ENCODE measurements at places on chromosomes 6 and 20.
A peak's percentile ranks its signal among the peaks of the same experiment; 100 is the strongest.

DNA sequence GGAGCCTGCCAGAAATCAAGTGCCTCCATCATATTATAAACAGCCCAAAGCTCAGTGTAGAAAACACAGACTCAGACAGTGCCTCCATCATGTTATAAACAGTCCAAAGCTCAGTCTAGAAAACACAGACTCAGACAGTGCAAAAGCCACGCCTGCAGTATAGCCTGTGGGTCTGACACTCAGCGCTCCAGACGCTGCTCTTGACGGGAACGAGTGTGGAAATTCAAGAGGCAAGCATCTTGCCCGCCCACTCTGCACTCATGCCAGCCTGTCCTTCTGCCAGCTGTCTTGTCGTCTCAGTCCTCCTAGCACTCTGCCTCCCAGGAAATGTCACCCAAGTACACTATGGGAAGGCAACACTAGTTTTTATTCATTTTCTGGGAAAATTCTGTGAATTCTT is 274.2 kb upstream of the CDH4 start:
- DNase-seq = no peak

- DNase-seq = no peak
These were observed 49.4 kb upstream of the DACT2 start for GRCh38 chr6:168368936-168369335.

- DNase-seq = no peak
These were observed 236.6 kb upstream of the CHD6 start for GRCh38 chr20:41854765-41855164.

GRCh38 chr6:107331409-107332386 is 127.7 kb downstream of the PDSS2 start:
- DNase-seq = no peak

DNA sequence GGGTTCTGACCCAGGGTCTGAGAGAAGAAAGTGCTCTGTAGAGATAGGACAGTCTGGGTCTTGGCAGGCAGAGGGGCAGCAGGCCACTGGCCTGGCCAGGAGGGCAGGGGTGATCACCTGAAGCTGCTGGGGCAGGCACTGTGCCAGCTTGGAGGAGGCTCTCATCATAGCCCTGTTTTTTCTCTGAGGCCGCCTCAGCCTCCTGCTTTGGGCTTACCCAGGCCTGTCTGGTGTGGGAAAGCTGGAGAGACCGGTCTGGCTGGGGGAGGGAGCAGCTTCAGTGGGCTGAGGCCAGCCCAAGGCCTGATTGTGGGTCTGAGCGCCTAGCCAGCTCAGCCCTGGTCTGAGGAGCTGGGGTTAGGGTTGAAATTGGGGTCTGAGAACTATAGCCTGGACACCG is 3.9 kb downstream of the LPIN3 start:
- DNase-seq = no peak

GRCh38 chr20:63009045-63009961 is 2.5 kb upstream of the BHLHE23 start:
- DNase-seq = no peak

DNA sequence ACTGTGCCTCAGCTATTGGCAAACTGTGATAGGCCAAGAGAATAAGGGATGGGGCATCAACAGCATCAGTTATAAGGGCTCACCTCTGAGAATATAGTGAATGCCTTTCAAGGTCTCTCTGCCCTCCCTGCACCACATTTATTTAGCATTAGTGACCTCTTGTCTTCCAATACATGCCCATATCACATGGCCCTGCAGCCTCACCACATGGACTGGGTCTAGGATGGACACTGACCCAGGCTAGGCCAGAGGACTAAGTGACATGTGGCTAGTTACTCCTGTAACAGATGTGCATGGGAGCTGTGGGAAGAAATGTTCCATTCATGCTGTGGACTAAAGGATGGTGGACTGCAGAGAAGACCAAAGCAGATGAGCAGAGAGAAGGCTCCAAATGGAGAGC is 3.2 kb upstream of the BTN2A2 start:
- no peak for DNase-seq

- DNase-seq = no peak
These were observed 143.4 kb upstream of the PHACTR1 start for GRCh38 chr6:12572896-12573827.

GRCh38 chr6:152636609-152637295 is 410 bp downstream of the SYNE1 start:
- DNase-seq = no peak

GRCh38 chr6:90035047-90035723 is 140.9 kb downstream of the GJA10 start:
- no peak for DNase-seq

- peak; percentile 82 for DNase-seq
These were observed 159.1 kb downstream of the TFAP2C start for GRCh38 chr20:56788041-56788670.

DNA sequence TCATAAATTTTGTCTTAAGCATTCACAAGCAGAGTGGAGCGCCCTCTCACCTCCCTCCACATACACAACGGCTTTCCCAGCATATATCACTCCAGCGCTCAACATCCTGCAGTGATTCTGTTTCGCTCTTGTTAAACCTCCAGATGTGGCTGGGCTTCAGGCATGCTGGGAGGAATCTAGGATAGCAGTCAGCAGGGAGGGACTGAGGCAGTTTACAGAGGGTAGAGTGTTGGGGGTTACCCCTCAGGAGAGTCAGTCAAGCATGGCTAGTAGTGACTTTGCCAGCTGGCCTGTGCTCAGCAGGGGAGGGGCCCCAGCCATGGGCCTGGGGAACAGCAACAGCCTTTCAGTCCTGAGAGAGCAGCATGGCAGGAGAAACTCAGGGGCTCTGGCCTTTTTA is 161.4 kb upstream of the FLRT3 start:
- DNase-seq = no peak

DNA sequence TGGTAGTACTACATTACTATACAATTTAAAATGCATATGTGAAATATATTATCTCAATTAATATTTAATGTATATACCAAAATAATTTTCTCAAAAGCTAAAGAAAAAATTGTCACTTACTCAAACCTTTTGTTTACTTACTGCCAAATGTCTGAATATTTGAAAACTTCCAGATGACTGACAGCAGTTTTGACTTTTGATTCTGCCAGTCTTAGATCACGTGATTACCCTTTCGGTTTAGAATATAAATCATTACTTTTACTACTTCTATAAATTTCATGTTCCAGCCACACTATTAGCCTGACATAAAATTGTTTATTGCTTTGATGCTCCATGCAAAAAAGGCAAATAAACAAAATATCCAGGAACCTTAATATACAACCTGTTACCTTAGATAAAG is 680.7 kb upstream of the ID4 start:
- DNase-seq = no peak

GRCh38 chr20:51391926-51392325 is 150.6 kb downstream of the NFATC2 start:
- DNase-seq = no peak

GRCh38 chr6:72712910-72713309 is 91.0 kb downstream of the KCNQ5 start:
- DNase-seq = peak; percentile 28

- no peak for DNase-seq
These were observed 117.8 kb upstream of the F13A1 start for GRCh38 chr6:6438286-6438685.

GRCh38 chr6:131787766-131788712 is 19.8 kb upstream of the ENPP1 start:
- DNase-seq = no peak

- no peak for DNase-seq
These were observed 37.2 kb upstream of the STXBP5 start for GRCh38 chr6:147166992-147167391.

GRCh38 chr6:151993364-151993763 is 185.9 kb downstream of the ESR1 start:
- DNase-seq = no peak

GRCh38 chr6:163956571-163957407 is 542.3 kb downstream of the QKI start:
- no peak for DNase-seq

DNA sequence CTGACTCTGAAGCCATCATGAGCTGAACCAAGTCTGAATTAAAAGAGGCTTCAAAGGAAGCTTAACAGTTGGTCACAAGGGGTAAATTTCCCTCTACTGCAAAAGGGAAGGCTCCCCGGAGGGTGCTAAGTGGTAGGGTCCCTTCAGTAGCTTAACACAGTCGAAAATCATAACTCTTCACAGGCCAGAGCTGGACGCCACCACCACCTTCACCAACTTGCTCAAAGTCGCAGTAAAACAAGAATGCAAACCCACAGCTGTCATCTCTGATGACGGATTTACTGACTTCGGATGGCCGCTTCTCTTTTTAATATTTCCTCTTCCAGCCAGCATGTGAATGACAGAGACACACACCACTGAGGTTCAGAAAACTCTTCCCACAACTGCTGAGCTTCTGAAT is 144.7 kb upstream of the FBXL4 start:
- DNase-seq = no peak

DNA sequence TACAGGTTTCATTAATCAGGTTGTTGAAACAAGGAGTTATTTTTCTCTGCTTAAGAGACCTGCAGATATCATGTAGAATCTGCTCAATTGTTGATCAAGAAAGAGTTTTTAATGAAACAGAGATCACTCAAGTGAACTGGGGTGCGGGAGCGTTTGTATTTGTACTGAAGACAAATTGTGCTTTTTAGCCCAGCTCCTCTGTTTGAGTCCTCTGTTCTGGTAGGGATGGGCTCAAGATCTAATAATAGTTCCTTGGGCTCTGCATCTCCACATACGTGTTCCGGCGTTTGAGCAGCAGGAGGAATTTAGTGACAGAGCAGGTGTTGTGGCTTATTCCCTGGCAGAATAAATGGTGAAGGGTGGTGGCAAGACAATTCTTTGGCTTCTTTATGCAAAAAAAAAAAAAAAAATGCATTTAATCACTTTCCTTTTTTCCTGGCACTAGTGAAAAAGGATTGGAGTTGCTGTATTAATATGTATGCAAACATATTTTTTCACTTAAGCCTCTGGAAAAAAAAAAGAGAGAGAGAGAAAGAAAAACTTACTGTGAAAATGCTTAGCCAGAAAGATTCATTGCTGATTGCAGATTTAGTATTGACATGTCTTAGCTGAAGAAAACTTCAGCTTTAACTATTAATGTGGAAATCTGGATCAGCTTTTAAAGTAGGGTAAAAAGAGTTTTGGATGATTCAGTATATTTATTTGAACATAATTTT is 4.0 kb downstream of the CITED2 start:
- DNase-seq = no peak

DNA sequence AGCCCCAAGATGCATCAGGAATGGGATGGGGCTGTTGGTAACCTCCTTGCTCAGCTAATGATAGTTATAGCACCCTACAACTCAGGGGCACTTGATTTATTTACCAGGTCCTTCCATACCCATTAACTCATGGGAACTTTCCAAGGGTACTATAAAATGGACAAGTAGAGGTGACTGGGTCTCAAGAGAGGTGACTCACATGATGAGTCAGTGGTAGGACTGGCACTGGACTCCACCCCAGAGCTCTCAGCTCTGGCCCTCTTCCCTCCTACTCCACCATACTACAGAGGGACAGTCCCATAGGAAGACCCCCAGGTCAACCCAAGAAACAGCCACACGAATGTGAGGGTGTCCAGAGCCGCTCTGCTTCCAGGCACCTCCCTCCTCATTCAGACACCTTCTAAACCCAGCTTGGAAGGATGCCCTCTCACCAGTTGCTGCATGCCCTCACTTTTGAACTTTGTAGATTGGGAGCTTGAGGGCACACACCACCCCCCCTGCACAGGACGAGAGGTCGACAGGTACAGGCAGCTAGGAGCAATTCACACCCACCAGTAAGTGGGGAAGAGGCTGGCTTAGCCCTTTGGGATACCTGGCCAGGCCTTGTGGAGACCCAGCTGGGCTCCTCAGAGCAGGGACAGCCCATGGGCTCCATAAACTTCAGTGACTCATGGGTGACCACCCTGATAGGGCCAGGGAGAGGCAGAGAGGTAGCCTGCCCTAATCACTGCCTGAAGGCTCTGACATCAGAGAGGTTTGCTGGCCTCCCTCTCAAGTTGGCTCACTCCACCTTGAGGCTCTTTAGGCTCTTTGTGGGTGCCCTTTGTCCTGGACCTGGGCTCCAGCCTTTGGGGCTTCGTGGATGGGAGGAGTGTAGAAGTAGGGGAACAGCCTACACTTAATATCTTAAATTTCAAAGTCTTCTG is 81.6 kb upstream of the MLN start:
- no peak for DNase-seq

DNA sequence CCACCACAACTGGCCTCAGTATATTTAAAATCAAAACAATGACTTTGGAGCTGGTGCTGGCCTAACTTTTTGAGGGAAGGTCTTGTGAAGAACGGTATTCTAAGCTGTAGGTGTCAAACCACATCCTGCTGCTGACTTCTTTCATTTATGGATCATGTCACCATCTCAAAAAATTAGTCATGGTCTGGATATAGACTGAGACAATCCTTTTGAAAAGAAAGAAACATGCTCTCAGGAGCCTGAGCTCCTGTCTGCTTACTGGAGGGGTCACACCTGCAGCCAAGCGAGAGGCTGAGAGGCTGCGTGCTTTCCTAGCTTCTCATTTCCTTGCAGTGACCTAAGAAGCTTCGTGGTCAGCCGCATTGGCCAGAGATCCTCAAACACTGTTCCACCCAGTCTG is 55.2 kb downstream of the TIAM2 start:
- DNase-seq = no peak

DNA sequence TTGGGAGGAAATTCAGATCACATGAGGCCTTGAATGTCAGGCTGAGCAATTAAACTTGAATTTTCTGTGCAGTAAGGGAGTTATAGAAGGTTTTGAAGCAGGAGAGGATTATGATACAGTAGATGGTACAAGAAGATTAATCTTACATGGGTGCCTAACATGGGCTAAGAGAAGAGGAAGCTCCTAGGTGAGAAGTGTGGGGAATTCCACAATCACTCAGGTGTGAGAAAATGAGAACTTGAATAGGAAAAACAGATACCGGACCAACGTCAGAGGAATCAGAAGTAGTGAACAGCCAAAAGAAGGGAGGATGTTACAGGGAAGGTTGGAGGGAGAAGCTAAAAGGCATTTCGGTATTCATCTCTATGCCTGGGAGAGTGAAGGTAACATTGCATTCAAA is 250.7 kb upstream of the SLC35B3 start:
- no peak for DNase-seq

GRCh38 chr6:84425971-84426705 is 198.7 kb upstream of the CEP162 start:
- DNase-seq = no peak

DNA sequence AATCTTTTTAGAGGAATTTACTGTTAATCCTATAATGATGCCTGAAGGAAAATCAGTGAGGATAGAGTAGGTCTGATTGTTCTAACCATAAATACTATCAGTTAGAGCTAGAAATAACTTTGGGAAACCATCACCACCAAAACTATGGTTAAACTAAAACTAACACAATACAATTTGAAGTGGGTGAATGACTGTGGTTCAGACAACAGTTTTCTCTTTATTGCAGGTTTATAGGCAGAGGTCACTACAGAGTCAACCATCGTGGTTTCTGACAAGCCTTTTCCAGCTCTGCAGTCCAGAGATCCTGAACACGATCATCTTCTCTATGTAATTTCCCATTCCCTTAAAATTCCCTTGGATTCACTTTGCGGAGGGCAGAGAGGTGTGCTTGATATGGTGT is 134.3 kb downstream of the IBTK start:
- no peak for DNase-seq

GRCh38 chr6:108120311-108120710 is 45.5 kb upstream of the NR2E1 start:
- no peak for DNase-seq

GRCh38 chr6:122657601-122658000 is 47.4 kb downstream of the PKIB start:
- DNase-seq = no peak
